ENCODE measurements at places on chromosomes 1 and 21.
A peak's percentile ranks its signal among the peaks of the same experiment; 100 is the strongest.

- DNase-seq, result no peak
Measured at GRCh38 chr21:42558846-42559245, 45.2 kb downstream of the SLC37A1 start.

DNA sequence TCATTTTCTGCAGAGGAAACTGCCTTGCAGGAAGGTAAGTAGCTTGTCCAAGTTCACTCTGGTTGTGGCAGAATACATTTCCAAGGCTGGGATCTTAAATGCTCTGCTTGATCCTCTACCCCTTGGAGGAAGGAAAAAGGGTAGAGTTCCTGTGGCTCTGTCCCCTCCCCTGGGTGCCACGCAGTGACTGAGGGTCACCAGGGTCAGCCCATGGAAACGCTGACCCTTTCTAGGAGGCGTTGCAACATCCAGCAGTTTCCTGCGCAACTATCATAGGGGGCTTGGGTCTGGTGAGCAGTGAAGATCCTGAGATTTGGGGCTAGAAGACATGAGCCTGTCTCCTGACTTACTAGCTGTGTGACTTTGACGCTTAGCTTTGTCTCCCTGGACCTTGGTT is 29.4 kb upstream of the EPS8L3 start:
- no peak for DNase-seq

GRCh38 chr21:45540601-45540970 is 1.7 kb downstream of the SLC19A1 start:
- DNase-seq, result no peak

DNA sequence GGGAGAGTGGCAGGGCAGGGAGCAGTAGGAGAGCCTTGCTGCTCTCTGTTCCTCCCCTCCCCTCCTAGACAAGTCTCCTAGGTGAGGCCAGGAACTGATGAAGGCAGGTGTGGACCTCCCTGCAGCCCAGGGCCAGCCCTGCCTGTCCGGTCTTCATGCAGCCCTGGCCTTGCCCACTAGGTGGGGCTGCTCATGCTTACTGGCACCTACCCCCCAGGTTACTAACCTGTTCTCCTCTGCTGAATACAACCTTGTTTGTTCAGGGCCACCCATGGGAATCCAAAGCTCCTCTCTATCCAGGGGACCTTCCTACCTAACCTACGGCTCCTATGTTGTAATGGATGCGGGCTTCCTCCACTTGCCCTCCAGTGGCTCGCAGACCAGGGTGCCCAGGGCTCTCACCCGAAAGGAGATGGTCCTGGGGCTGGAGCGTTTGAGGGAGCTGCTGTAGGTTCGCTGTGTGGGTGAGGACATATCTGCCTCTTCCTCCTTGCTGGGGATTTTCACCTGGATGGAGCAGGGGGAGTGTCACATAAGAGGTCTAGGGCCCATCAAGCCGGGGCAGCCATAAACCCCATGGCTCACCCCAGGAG is 7.9 kb upstream of the TNNT2 start:
- peak; percentile 65 for DNase-seq

GRCh38 chr1:242147096-242147976 is 148.4 kb upstream of the MAP1LC3C start:
- no peak for DNase-seq

DNA sequence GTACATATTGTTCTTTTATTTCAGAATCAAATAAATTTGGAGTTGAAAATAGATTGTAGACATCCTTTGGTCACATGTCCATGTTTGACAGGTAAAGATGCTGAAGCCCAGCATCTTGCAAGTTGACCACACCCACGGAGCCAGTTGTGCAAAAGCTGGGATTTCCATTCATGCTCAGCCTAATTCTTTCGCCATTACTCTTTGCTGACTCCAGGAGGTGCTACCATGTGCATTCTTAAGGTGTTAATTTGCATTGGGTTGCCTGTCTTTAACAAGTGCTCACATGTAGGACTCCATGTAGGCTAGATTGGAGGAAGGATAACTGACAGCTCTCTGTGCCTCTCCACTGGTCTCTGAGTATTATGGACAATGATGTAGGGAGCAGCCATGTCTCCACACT is 660.7 kb downstream of the LMO4 start:
- no peak for DNase-seq

DNA sequence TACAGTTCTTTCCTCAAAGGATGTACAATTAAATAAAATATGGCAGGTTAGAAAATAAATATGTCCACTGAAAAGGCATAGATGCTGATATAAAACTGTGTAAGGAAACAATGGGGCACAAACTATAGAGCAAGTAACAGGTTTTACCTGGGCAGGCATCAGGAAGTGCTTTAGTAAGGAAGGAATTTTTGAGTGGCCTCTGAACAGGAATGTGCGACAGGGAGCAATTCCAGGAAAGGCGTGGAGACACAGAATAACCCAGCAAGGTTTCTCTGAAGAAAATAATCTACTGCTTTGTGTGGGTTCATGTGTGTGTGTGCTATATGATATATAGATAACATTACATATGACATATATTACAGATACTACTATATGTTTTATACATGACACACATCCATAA is 128.4 kb downstream of the RGS21 start:
- no peak for DNase-seq

DNA sequence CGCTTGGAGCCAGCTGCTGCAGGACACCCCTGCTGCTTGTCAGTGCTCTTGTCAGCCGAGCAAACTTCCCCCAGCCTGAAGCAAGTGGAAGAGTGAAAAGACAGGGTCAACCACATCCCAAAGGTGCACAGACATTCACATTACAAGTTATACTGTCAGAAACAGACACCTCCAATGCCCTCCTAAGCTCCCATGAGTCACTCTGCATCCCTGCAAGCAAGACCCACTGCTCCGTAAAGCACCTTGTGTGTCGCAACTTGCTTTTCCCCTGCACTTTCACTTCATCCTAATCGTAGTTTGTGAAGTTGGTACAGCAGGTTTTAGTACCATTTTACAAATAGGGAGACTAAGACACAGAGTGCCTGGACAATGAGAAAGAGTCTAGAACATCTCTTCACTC is 51.1 kb downstream of the KCNH1 start:
- DNase-seq, result no peak

- DNase-seq, result no peak
Measured at GRCh38 chr1:53688381-53689102, 50.4 kb downstream of the GLIS1 start.

DNA sequence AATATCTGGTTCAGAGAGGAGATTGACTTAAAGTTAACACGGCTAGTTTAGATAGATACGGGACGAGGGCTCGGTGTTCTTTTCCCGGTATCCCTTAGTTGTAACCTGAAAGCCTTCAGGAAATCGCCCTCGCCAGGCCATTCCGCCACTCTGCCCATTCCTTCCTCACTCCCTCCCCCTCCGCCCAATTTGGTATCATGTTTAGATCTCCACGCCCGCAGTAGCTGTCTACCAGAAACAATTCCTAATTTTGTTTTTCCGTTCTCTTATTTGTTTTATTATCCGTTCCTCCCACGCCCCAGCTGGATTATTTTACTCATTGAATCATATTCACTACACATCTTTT is 685 bp upstream of the VAMP4 start:
- peak; percentile 57 for DNase-seq

GRCh38 chr1:234627009-234627950 is 17.3 kb upstream of the IRF2BP2 start:
- no peak for DNase-seq

DNA sequence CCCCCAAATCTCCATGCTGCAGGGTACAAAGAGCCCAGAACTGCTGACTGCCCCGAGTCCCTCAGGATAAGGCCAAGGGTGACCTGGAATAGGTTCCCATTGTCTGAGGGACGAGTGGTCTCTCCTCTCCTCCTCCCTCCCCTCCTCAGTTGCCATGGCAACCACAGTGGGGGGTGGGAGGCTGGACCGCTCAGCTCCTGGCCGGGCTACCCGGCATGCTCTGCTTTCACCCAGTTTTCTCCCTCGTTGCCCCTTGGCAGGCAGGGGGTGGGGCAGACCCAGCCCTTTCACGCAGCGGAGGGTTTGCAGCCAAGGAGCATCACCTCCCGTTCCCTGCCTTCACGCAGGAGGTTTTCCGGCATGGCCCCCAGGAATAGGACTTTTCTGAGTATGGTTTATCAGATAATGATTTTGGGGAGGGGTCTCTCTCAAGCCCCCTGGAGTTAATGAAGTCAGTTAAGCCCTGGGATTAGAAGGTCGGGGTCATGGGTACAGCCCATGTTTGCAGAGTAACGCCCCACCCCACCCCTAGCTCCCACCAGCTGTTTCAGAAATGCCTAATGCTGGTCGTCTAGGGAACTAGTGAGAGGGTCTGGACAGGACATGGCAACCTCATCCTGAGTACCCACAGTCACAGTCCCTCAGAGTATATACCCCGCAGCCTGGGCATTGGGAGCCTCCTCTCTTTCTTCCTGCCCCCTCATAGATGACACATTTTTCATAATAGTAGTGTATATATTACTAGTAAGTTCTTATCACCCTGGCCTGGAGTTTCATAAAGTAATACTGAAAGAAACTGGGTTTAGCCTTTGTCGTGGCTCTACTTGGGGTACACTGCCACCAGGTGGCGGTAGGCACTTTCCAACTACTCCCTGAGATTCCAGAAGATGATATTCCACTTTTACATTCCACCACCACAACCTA is 20.7 kb downstream of the C1QB start:
- peak; percentile 43 for DNase-seq

- DNase-seq, result no peak
Measured at GRCh38 chr21:36077758-36078157, 7.9 kb downstream of the CBR1 start.

GRCh38 chr1:179187735-179188471 is 41.6 kb downstream of the ABL2 start:
- DNase-seq, result no peak

- DNase-seq, result no peak
Measured at GRCh38 chr1:81388435-81388834, 412.3 kb upstream of the ADGRL2 start.

GRCh38 chr1:63779338-63780211 is 5.8 kb downstream of the ROR1 start:
- no peak for DNase-seq

DNA sequence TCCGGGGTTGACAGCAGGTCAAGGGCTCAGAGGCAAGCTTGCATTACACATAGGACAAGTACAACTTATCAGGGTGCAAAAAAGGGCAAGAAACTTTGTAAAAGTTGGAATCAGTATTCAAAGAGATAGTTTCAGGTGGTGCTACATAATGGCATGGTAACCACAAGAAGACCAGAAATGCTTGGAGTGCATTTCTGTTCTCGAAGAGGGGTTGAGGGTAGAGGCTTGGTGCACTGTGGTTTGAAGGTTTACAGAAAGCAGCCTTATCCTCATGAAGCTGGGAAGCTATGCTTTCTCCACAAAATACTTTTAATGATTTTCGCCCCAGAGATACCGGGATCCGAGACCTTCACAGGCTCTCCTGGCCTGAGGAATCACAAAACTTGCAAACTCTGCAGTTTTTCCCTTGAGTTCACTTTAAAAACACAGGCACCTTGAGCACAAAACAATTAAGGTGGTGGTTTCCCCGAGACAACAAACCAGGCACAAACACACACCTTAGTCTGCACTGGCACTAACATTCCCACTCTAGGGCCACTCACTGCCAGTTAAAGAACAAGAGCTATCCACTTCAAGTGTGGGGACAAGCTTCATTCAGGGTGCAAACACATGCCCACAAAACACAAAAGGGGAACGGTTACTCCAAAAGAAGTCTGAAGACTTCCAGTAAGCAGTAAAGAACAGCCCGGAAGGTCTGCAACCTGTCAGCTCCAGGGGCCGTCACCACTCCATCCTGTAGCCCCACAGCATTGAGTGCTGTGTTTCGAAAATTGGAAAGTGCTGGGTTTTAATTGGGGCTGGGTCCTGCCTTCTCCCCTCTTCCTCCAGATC is 29.8 kb upstream of the NFIA start:
- DNase-seq, result no peak

DNA sequence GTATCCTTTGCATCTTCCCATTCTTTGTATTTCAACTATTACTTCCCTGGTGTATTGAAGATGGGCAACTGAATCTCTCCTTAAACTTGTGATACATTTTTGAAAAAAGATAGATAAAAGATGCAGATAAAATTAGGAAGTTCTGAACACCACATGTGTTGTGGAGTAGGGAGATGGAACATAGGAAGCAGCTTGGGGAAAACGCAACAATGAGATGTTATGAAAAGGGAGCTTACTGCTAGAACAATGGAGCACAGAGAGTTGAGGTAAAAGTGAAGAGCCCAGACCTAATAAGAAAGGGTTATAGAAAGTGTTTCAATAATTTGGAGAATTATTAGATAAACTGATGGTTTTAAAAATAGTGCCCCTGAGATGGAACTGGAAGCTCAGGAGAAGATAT is 20.9 kb downstream of the GNAI3 start:
- DNase-seq, result no peak

DNA sequence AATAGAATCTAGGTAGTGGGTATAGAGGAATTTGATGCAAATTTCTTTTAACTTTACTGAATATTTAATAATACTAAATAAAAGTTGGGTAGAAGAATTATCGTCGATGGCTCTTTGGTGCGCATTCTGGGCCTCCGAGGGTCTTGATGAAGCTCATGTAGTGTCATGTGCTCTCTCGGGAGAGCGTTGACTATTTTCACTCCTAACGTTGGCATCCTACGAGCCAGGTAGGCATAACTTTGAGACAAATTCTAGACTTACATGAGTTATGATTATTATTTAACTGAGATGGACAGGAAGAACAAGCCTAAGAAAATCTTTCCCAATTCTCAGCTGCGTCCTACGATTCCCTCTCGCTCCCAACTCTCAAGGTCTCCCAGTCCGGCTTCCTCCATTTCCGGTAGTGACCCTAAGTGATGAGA is 550 bp upstream of the PCAT6 start:
- no peak for DNase-seq

- no peak for DNase-seq
Measured at GRCh38 chr1:166933633-166934032, 41.7 kb downstream of the ILDR2 start.

GRCh38 chr1:17204546-17205440 is at the start of gene PADI1:
Gene PADI1 (plus strand): TSS chr1:17205128. CDS start chr1:17205218, 90 bp downstream.
- no peak for DNase-seq

- no peak for DNase-seq
Measured at GRCh38 chr1:103101399-103101798, 6.9 kb downstream of the COL11A1 start.

All from NCI-H2081 (cell line).